ENCODE measurements at places on chromosomes 3 and 15. TPM values are rescaled to one million over a fixed set of nuclear protein-coding genes. Genes with fewer than 3 reads are reported as not detected.

Gene GOLGA8G
- not detected for total RNA-seq

Gene PAQR9
- not detected for total RNA-seq

Gene C3orf22
- total RNA-seq = not detected

Gene GREM1
- total RNA-seq = 78.7 TPM

Gene LRRC3B
- not detected for total RNA-seq

Gene AQP9
- not detected for total RNA-seq

Gene KCNAB1
- not detected for total RNA-seq

Gene IL17RE
- 4.6 TPM for total RNA-seq

Measured in mesangial cell (primary cell).